IPS DF 19.7 (cell line): ENCODE measurements at places on chromosomes 16 and 17.

DNA sequence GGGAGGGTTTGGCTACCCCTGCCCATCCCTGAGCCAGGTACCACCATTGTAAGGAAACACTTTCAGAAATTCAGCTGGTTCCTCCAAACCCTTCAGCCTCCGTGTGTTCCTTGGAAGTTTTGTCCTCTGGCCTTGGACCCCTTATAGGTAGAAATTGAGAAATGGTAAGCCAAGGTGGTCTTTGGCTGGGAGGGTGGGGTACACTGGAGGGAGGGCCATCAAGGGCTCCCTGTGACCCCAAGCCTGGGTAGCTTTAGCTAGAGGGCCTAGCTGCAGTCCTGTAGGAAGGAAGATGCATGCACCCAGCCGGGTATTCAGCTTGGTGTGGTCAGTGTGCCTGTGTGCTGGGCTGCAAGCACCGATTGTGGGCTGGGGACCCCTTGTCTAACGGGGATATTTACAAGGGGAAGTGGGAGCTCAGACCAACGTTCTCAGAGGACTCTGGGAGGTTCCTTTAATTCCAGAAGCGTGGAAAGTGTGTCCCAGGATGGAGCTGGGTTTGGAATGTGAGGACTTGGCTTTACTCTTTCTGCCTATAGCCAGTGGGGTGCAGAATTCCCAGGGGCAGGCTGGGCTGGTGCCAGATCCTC, 6.8 kb downstream of the NAT9 start:
- no peak for DNase-seq

DNA sequence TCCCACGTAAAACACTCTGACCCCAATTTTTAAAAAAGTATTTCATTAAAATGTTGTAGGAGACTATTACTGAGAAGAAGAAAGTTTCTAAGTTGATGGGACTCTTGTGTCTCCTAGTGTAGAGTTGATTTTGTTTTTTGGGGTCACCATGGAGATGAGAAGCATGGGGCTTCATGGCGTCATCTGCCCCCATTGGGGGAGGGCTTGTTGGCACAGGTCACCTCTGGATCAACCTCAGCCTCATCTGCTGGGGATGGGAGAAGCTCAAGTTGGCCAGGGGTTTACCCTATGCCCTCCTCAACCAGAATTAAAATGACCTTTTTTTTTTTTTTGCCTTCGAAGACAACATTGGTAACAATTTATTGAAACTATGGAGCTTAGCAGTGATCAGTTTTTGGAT, 28.3 kb downstream of the MSI2 start:
- DNase-seq: no peak

- DNase-seq: no peak
Measured at GRCh38 chr17:6567528-6568183, 11.3 kb upstream of the PITPNM3 start.

- DNase-seq: no peak
Measured at GRCh38 chr16:67170949-67171649, 761 bp downstream of the NOL3 start.

- DNase-seq: no peak
Measured at GRCh38 chr17:81494626-81495377, 17.8 kb downstream of the ACTG1 start.
